Activated effector memory CD4-positive, alpha-beta T cell treated with Interleukin-2 at 50 U/mL for 16 hours (primary cell): ENCODE measurements at places on chromosomes 1 and 21.

- DNase-seq = no peak
These were observed 124.9 kb upstream of the BACE2 start for GRCh38 chr21:41043014-41043413.

DNA sequence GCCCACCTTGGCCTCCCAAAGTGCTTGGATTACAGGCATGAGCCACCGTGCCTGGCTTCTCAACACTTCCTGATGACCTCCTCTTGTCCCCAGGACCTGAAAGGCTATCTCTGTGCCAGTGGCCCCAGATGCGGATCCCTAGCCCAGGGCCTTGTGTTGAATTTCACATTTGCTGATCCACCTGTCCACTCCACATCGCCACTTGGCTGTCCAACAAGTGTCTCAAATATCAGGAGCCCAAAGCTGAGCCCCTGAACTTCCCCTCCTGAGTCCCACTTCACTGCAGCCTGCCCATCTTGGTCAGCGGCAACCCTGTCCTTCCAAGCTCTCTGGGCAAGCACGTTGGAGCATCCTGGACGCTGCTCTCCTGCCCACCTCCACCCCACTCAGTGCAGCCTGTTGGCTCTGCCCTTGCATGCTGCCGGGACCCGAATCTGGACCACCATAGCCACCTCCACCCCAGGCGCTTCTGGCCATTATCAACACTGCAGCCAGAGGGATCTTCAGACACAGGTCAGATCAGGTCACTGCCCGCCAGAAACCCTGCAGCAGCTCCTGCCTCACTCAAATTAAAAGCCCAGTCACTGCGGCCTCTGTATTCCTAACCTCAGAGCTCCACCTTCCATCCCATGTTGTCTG lies 352.5 kb upstream of the VAMP3 start:
- no peak for DNase-seq

- DNase-seq = no peak
These were observed 35.3 kb downstream of the NIPAL3 start for GRCh38 chr1:24450857-24451397.

DNA sequence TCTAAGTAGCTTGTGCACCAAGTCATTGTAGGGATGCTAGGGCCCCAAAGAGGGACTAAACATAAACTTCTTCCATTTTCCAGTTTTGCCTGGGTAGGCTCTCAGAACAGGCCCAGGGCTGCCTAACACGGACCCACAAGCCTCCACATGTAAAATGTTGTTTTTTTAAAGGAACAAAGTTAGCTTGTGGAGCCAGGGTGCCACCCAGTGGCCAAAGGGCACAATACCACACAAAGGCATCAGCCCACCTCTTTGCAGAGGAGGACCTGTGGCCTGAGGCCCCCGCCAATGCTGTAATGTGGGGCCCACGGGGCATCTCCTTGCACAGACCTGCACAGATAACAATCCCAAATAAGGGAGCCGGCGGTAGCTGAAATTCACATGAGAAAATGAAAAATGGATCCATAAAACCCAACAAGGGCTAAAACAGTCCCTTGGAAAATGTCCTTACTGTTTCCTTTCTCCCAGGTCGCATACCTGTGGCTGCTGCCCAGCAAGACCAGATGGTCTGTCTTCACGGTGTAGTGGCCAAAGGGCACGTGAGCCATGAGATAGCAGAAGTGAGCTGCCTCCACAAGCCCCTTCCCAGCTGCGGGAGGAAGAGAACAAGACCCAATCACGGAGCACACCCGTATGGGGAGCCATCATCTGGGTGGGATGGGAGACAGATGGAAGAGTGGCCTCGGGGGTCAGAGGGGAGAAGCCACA lies 23.8 kb downstream of the SEC16B start:
- DNase-seq = no peak

DNA sequence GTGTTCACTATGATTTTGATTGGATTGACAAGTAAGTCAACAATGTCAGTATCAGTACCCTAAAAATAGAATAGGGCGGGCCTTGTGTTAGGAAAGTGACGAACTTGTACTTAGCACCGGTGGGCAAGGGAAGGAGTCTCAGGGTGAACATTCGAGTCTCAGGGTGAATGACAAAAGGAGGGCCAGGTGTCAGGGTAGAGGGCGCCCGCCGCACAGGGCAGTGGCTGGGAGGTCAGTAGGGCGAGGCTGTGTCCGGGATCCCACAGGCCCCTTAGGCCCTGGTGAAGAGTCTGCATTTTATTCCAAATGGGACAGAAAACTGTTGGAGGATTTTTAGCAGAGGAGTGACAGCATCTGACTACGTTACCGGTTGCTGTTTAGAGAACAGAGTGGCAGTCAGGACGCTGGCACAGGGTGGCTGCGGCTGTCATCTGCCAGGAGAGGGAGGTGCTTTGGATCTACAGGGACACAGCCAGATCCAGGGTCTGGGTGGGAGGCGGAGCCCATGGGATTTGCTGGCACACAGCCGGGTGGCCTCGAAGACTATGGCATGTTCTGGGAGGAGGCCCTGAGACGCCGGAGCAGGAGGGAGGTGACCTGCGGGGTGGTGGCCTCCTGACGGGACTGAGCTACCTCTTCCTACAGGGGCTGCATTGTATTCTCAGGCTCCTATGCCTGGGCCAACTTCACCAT lies 11.0 kb downstream of the AGTRAP start:
- DNase-seq = no peak
